ENCODE measurements at places on chromosomes 4 and X.
A peak's percentile ranks its signal among the peaks of the same experiment; 100 is the strongest.

DNA sequence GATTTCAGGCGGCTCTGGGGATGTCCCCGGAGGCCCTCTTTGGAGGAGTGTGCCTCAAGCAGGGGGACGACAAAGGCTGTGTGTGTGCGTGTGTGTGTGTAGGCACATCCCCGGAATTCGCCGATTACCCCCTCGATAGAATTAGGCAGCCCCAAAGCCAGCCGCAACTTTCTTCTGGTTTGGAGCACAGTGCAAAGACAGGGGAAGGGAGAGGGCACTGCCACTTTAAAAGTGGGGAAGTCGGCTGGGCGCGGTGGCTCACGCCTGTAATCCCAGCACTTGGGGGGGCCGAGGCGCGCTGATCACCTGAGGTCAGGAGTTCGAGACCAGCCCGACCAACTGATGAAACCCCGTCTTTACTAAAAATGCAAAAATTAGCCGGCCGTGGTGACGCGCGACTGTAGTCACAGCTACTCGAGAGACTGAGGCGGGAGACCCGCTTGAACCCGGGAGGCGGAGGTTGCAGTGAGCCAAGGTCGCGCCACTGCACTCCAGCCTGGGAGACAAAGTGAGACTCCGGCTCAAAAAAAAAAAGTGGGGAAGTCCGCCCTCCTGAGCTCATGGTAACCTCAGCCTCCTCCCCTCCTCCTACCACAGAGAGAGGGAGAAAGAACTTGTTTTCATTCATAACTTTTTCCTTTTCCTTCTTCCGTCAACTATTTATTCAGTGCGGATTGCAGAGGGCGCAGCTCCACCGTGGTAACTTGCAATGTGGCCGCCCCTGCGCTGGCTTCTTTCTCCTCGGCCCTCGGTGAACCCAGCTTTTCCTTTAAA is 2.4 kb downstream of the SPRY1 start:
- DNase-seq = peak; percentile 58

- no peak for DNase-seq
These were observed 1.3 kb downstream of the PTPN13 start for GRCh38 chr4:86595426-86595805.

- peak; percentile 49 for DNase-seq
These were observed 65.4 kb upstream of the ENPP6 start for GRCh38 chr4:184282895-184283654.

GRCh38 chrX:110286106-110286505 is 31.8 kb downstream of the AMMECR1 start:
- DNase-seq = no peak

DNA sequence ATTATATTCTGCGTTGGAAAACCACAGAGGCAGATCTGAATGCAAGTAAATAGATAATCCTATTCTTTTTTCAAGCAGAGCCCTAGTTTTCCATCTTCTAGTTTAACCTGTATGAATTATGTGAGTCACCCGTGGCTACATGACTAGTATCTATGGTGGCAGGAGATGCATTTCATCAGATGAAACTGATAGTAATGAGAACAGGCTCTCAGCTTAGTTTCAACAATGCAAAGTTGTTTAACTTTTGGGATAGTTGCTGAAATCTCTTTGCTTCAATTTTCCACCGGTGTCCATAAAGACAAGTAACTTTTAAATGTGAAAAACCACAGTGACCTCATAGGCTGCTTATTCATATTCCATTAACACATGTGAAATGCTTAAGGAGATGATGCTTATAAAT is 1317.4 kb upstream of the TENM3 start:
- no peak for DNase-seq

GRCh38 chr4:89586864-89587263 is 250.1 kb downstream of the SNCA start:
- no peak for DNase-seq

GRCh38 chr4:164424846-164425245 is 329.1 kb upstream of the SMIM31 start:
- DNase-seq = no peak
